Subcutaneous preadipocyte (primary cell): ENCODE measurements at places on chromosomes 12 and 14. TPM values are rescaled to one million over a fixed set of nuclear protein-coding genes. Genes with fewer than 3 reads are reported as not detected.

MYRFL gene
- not detected in 2 replicates for total RNA-seq

PLBD1 gene
- 1.4 and 2.9 TPM in 2 replicates for total RNA-seq

TOMM20L gene
- total RNA-seq = not detected in 2 replicates

KRT75 gene
- total RNA-seq = not detected in 2 replicates

HPD gene
- 0.39 and 1.5 TPM in 2 replicates for total RNA-seq

DPF3 gene
- total RNA-seq = 1.4 and 3.7 TPM in 2 replicates

GLS2 gene
- total RNA-seq = under 0.01 TPM in 1 of 2 replicates, not detected in the other

GRIP1 gene
- under 0.01 TPM in 1 of 2 replicates, not detected in the other for total RNA-seq

NOC4L gene
- 21.3 and 27.2 TPM in 2 replicates for total RNA-seq

BEGAIN gene
- total RNA-seq = 0.73 and 1.2 TPM in 2 replicates

CABP1 gene
- 0.20 and 0.37 TPM in 2 replicates for total RNA-seq

ANO4 gene
- total RNA-seq = 1.8 and 4.3 TPM in 2 replicates

DACT1 gene
- total RNA-seq = 0.73 and 2.2 TPM in 2 replicates

PTPRQ gene
- total RNA-seq = 2.2 and 4.9 TPM in 2 replicates

HSPB8 gene
- total RNA-seq = 4.0 and 4.3 TPM in 2 replicates

NT5DC3 gene
- 9.6 and 11.7 TPM in 2 replicates for total RNA-seq

ART4 gene
- total RNA-seq = not detected in 2 replicates

CCDC175 gene
- not detected in 2 replicates for total RNA-seq

LALBA gene
- not detected in 2 replicates for total RNA-seq

SPTB gene
- not detected in 2 replicates for total RNA-seq

SOAT2 gene
- total RNA-seq = under 0.01 TPM in 1 of 2 replicates, not detected in the other

ZNF891 gene
- total RNA-seq = 1.1 and 1.4 TPM in 2 replicates

HOXC11 gene
- total RNA-seq = 0.37 TPM in 1 of 2 replicates, not detected in the other

SLC25A47 gene
- total RNA-seq = not detected in 2 replicates

AMHR2 gene
- not detected in 2 replicates for total RNA-seq

RGS6 gene
- total RNA-seq = not detected in 2 replicates

RNASE3 gene
- total RNA-seq = not detected in 2 replicates

CAPS2 gene
- total RNA-seq = 4.8 and 5.3 TPM in 2 replicates

VIPAS39 gene
- total RNA-seq = 26.5 and 30.5 TPM in 2 replicates

KRT4 gene
- total RNA-seq = not detected in 2 replicates

SLC35F4 gene
- total RNA-seq = 0.59 TPM in 1 of 2 replicates, not detected in the other

RTN1 gene
- total RNA-seq = under 0.01 TPM in 2 replicates

RAN gene
- total RNA-seq = 756 and 867 TPM in 2 replicates

KRT6B gene
- not detected in 2 replicates for total RNA-seq

SSPN gene
- 2.6 and 2.7 TPM in 2 replicates for total RNA-seq

SLC7A7 gene
- total RNA-seq = 0.73 and 1.2 TPM in 2 replicates

DTX1 gene
- total RNA-seq = 0.20 and 0.73 TPM in 2 replicates

SLC6A15 gene
- total RNA-seq = 86.0 and 160 TPM in 2 replicates

ACSS3 gene
- total RNA-seq = 4.9 and 9.2 TPM in 2 replicates
